Glomerular endothelial cell (primary cell): ENCODE measurements at places on chromosomes 12 and 14.

DNA sequence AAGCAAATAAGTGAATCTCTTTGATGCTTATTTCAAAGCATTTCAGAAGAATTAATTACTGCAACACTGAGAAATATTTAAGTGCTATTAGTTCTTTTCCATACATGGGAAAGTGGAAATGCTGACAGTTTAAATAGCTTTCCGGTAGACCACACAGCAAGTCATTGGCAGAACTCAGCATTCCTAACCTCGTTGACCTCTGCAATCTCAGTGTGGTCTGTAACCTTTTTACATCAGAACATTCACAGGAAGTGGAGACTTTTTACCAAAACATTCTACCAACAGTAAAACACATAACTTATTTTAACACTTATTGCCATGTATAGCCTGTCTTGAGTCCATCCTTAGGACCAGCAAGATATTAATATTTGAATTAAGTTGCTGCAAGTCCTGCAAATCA is 249.5 kb upstream of the DCN start:
- DNase-seq: peak; percentile 70

GRCh38 chr12:127125607-127126259 is 1141.2 kb upstream of the TMEM132C start:
- DNase-seq: no peak

DNA sequence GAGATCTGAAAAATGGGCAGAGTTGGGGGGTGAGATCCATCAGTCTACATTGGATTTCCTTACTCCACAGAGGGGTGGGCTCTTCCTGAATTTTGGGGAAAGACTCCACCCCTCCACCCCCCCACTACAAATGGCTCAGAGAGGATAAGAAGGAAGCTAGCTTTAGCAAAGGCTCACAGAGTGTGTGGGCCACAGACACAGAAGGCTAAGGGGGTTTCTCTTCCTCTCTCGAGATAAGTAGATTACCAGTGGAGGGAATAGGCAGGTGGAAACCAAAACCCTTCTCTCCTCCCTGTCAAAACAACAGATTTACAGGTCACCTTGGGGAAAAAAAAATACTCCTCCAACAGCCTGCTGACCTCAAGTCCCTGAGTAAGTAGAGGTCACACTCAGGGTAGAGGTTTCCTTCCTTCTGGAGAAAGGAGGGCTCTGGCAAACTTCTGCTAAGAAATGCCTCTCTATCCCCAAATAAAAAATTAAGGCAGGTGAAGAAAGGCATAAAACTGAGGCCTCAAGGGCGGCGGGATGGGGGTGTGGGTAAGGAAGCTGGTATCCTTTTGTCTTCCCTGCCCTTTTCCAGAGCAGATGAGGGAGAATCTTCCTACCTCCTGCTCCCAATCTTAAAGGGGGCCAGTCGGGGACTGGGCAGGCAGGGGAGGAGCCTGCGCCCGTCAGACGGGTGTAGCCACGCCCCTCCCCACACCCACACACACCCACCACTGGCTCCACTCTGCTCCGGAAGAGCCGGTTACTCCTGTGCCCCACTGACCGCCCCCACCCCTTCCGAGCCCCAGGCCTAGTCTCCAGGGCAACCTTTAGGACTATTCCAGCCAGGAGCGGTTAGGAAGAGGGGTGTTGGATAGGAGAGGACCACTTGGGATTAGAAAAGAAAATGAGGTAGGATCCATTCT is 1.9 kb upstream of the BAZ2A start:
- no peak for DNase-seq

DNA sequence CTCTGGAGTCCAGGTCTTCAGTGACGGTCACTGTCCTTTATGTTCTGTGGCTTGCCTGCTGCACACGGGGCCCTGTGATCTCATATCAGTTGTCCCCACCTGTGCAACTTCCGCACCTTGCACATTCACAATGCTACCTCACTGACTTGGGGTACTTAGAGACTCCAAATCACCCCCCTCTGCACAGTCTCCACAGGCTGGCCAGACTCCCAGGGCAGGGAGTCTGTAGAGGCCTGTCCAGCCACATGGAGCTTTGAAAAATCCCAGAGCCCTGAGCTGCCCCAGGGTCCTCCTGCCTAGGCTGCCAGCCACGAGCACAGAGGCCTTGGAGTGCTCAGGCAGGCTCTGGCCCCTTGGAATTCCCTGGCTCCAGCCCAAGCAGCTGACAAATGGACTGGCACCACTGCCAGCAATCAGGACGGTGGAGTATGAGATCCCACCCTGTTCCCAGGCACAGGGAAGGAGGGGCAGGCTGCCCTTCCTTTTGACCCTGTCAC is 26.4 kb downstream of the CMKLR1 start:
- no peak for DNase-seq

GRCh38 chr14:32226056-32226455 is 23.0 kb upstream of the RNU6-8 start:
- DNase-seq: no peak

DNA sequence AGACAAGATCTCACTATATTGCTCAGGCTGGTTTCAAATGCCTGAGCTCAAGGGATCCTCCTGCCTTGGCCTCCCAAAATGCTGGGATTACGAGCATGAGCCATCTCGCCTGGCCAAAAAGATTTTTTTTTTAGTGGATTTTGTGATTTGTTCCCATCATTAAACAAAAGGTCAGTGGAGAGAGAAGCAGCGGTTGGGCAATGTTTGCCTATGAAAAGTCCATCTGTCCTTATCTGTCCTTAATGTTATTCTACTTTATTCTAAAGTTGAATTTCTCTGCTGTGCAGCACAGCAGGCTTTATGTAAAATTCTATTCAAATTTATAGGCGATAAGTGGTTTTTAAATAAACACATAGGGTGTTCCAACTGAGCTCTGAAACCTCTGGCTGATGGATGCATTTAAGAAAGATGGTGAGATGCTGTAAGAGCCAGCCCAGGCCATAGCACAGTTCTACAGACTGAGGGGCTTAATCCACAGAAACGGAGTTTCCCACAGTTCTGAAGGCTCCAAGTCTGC is 18.8 kb downstream of the HCAR2 start:
- DNase-seq: no peak

- no peak for DNase-seq
Observed at GRCh38 chr14:104427131-104427851, 152.3 kb upstream of the C14orf180 start.

DNA sequence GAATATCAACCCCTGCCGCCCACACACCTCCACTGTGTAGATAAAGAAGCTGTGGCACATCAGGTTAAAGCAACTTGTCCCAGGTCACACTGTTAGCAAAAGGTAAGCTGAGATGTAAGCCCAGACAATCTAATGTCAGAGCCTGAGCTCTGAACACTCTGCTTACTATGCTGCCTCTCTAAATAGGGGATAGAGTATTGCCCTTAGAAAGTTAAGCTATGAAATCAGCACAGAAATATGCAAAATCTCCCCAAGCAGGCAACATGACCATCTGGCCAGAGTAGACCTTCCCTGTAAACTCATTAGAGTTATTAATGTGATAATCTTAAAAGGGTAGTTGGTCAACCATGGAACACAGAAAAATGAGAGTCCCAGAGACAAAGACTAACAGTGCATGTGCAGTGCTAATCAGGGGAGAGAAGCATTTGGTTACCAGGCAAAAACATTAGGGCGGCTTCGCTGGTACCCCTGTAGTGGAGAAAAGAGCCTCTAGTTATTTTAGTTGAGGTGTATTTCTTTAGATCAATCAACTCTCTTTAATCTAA is 171.0 kb downstream of the BTG1 start:
- no peak for DNase-seq

GRCh38 chr14:56205881-56206280 is 87.7 kb downstream of the PELI2 start:
- no peak for DNase-seq

- no peak for DNase-seq
Observed at GRCh38 chr12:54002278-54002914, 2.4 kb downstream of the HOXC9 start.

DNA sequence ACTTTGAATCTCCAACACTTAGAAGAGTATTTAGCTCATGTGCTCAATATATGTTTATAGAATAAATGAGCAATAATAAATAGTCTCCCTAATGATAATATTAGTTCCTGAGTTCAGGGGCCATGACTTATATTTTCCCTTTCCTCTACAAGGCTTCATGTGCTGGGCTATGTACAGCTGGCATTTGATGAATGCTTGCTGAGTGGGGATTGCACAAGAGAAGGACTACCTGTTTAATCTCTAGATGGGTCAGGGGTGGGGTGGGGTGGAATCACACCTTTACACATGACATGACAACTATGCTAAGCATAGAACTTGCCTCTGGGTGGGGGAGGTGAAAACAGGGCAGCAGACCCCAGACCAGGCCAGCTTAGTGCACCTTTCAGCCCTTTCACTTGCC is 7.6 kb upstream of the ABHD12B start:
- DNase-seq: no peak

DNA sequence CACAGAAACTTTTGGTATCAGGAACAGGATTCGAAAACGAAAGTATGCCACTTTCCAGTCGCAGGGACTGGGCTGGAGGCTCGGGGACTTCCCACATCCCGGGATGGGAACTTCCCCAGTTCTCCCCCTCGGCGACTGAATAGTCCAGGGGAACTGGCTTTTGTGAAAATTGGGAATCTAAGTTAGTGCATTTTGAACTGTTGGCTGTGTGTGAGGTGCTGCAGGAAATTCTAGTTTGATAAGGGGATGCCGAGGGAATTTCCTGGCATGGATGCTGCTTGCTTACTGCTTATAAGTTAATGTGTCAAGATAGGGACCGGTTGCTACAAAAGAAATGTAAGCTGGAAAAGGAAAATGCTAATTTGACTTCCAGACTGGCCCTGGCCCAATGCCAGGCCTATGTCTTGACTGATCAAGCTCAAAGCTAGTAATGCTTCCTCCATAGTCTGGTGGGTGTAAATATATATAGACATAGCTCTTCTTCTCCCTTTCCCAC is 73.4 kb upstream of the EIF5 start:
- DNase-seq: no peak

- peak; percentile 37 for DNase-seq
Observed at GRCh38 chr12:74537126-74537706, 419 bp upstream of the ATXN7L3B start.

DNA sequence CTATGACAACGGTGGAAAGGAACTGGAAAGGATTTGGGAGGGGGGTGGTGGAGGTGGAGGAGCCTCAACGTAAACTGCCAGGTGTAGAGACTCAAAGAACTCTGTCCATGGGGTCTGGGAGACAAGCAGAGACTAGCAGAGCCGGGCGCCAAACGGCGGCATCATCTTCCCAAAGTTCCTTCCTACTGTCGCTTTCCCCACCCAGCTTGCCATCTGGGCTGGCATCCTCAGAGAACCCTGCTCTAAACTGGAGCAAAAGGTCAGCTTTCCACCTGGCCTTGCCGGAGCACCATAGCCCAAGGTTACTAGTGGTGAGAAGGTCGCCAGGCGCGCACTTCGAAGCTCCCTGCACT is 4.0 kb upstream of the IRF2BPL start:
- no peak for DNase-seq

- peak; percentile 50 for DNase-seq
Observed at GRCh38 chr14:36604757-36605505, 22.5 kb upstream of the NKX2-8 start.

- no peak for DNase-seq
Observed at GRCh38 chr14:28163233-28163632, 603.4 kb upstream of the FOXG1 start.

GRCh38 chr14:99538733-99539132 is 57.5 kb downstream of the CCNK start:
- DNase-seq: no peak

GRCh38 chr12:100897240-100897639 is 102.7 kb downstream of the ANO4 start:
- DNase-seq: no peak

DNA sequence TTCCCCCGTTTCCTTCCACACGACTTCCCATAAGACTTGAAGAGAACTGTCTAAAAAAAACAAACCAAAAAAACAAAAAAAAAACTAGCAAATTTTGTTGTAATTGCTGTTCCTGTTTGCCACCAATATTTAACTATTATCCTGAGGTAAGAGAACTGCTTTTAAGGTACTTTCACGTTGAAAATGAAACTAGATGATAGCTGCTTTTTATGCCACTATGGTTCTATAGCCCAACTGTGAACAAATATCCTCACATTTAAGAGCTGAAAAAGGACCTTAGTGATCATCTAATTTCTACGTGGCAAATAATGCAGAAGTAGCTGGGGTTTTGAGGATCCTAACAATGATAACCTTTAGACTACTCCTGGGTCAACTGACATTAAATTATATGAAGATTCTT is 98.6 kb downstream of the TAOK3 start:
- DNase-seq: no peak

DNA sequence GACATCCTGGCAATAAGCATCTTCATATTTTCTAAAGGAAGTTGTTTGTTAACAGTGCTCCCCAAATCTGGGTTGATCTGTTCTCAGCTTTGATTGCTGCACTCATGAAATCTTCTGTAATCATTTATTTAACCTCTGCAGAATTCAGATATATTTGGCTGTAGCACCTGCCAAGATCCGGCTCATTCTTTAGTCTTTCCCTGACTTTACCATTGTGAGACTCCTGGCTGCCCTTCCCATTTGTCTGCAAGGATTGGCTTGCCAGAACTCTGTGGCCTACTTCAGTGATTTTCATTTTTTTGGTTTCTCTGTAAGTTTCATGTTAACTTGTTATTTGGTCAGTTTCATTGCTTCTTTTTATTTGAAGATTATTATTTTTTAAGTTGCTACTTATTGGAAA is 191.2 kb upstream of the PLXNC1 start:
- no peak for DNase-seq

- DNase-seq: no peak
Observed at GRCh38 chr12:54658306-54659264, 10.4 kb upstream of the DCD start.

- no peak for DNase-seq
Observed at GRCh38 chr14:79649856-79650255, 561.4 kb downstream of the DIO2 start.

DNA sequence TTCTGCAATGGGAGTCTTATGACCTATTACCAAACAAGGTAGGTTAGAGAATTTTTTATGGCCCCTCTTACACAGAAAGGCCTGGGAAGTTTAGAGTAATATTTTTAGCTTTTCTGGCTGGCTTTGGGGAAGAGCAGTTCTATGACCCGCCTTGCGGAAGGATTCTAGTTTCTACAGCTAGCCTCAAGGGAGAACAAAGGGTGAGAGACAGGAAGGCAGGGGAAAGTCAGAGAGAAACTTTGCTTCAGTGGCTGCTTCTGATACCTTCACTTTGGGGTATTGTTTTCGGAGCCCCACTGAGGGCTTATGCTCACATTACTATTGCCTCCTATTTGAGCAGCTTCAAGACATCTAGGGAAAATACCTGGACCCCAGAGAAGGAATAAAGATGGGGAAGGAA is 80.7 kb upstream of the NUDT4 start:
- DNase-seq: no peak

DNA sequence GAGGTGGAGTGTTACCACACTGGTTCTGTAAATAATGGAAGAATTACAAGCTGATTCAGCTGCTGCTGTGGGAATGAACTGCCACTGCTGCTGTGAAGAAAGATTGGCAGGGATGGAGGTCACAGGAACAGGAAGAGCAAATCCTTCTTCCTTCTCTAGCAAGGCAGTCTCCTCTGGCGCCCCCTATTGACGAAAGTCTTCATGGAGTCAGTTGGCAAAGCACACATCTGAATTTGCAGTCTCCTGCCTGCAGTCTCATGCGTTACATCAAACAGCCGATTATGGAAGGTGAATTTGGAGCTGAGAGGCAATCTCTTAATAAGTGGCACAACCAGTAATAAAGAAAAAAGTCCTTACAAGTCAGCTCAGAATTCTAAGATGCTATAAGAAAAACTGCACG is 106.0 kb upstream of the TMTC1 start:
- DNase-seq: peak; percentile 10

GRCh38 chr12:15772405-15773018 is 16.7 kb downstream of the EPS8 start:
- DNase-seq: no peak

GRCh38 chr14:58898655-58899316 is 261.0 kb downstream of the DACT1 start:
- DNase-seq: no peak
